ENCODE measurements at places on chromosomes 6 and 20.

DNA sequence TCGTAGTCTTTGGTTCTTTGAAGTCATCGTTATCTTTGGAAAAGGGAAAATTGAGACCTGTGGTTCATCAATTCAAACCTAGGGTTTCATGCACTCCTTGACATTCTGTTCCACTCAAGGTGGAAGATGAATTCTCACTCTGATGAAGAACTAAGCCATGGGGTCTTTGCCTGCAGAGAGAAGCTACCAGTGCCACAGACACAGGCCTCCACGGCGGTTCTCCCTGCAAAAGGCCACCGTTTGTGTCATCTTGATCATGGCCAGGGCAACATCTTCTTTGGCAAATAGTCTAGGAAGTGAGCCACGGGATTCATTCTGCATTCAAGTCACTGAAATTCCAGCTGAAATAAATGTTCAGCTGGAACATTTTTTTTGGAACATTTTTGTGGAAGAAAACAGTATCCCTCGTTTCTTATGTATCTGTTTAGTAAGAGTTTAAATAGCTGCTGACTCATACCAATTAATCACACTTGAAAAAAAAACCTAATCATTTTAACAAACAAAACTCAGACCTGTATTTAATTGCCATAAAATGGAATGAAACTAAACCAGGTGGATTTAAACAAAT lies 206.0 kb upstream of the FOXQ1 start:
- DNase-seq: no peak

DNA sequence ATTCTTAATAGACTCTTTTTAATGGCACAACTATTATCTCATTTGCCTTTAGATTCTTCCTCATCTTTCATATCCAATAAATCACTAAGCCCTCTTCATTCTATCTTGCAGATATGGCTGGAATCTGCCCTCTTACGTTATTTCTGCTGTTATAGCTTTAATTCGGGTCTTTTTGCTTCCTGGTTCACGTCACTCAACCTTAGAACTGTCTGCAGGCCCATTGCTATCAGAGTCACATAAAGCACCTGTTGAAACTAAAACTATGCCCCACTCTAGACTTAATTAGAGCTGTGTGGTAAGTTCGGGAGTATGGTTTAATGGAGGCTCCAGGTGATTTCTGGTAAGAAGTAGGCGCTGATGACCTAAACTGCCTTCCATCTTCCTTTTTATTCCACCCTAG lies 988 bp downstream of the QRSL1 start:
- no peak for DNase-seq

DNA sequence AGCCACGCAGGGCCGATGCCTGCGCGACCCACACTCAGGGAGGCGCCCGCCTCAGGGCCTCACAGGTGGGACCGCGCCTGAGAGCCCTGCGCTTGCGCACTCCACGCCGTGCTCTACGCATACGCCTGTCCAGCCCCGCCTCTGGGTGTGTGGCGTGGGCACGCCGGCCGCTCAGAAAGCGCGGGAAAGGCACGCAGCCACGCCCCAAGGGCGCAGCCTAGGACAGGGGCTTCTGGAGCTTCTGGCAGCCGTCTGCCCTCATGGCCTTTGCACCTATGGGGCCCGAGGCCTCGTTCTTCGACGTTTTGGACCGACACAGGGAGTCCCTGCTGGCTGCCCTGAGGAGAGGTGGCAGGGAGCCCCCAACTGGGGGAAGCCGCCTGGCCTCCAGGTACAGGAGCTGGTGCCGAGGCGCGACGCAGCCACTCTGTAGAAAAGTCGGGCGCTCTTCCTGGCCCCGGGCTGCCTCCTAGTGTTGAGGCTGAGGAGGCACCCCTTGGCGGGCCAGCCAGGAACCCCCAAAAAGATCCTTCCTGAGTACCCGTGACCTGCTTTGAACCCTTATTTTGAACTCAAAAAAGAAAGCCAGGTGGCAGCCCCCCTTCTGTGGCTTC lies at the start of gene SPO11:
SPO11 (plus strand) TSS at position 196 of the 614 bp plus-strand sequence; CDS start at position 261, 65 bp downstream.
- DNase-seq: peak; percentile 14

DNA sequence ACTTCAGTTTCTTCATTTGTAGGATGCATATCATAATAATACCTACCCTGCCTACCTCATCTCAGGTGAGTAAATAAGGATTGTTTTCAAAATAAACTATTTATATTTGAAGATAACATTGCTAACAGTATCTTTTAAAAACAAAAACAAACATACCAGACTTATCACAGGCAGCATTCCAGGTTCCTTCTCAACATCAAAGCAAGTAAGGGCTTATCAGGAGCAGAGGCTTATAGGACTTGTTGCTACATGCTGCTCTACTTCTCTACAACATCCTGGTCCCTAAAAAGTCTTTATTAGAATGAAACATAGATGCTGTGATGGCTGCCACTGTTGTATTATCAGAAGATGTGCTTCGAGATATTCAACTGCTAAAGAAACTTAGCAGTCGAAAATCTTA lies 149.2 kb upstream of the PRDM1 start:
- no peak for DNase-seq

DNA sequence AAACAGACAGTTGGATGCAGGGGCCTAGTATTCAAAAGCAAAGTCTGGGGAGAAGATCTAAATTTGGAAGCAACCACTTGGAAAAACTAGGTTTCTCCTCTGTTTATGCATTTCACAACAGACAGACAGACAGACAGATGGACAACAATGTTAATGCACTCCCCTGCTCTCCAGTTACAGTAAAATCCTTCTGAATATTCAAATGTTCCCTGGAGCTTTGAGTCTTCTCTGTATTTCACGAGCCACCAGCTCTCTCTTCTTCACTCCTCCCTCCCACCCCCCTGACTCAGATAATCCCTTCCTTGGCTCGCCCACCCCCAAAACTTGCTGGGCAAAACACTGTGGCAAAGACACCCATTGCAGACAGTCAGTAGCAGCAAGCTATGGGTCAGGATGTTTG lies 129.3 kb upstream of the TOP1 start:
- DNase-seq: no peak

DNA sequence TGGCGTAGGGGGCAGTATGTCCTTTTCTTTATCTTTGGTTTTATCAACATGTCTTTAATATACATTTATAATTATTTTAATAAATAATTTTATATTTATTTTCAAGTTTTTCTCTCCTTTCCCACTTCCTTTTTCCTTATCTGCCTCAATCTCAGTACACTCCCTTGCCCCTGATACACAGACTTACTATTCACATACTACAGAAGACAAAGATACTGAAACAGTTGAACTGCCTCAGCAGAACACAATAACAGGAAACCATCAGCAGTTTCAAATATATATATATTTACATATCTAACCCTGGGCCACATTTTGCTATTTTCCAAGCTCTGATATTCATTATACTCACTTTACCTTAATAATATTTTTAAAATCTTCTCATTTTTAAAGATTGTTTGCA lies 19.8 kb downstream of the IBTK start:
- DNase-seq: no peak

GRCh38 chr6:134357022-134357487 lies 39.1 kb upstream of the SGK1 start:
- DNase-seq: no peak

GRCh38 chr20:32072168-32072750 lies 20.2 kb downstream of the HCK start:
- DNase-seq: no peak

- DNase-seq: no peak
Measured at GRCh38 chr20:42341654-42342053, 723.5 kb upstream of the CHD6 start.

DNA sequence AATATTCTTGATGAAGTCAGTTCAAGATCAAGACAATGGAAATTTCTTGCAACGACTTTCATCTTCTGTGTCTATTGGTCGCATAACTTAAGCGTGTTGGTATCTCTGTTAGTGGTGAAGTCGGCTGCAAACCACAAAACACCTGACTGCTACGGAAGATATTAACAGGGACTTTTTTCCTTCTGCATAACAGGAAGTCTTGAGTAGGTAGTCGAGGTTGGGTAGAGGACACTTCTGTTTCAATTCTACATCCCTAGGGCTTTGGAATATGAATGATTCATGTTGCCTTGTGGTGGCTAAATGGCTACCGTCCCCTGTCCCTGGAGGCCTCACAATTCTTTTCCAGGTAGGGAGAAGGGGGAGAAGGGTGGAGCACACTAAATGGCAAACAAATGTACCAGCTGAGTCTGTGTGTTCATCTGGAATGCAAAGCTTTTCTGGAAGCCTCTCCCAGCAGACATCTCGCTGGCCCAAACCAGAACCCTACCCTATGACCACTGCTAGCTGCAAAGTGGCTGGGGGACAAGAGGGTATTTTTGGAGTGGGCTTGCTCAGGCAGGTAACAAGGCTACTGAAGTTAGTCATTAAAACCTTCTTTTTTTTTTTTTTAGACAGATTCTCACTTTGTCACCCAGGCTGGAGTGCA lies 34.6 kb upstream of the NKX2-2 start:
- no peak for DNase-seq

DNA sequence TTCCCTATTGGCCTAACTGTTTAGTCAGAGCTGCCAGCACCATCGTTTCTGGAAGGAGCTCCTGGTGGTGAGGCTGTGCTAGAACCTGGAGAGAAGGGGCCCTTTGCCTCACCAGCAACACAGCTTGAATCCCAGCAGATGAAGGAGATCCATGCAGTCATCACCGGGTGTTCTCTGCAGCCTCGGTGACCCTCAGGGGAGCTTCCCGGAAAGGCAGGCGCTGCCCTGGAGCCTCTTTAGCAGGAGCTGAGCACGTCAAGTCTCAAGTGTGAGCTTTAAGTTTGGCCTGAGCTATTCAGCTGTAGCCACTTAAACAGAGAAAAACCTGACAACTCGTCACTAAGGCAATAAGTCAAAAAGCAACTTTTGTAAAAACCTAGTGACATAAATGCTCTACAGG lies 181.2 kb upstream of the FOXQ1 start:
- no peak for DNase-seq

DNA sequence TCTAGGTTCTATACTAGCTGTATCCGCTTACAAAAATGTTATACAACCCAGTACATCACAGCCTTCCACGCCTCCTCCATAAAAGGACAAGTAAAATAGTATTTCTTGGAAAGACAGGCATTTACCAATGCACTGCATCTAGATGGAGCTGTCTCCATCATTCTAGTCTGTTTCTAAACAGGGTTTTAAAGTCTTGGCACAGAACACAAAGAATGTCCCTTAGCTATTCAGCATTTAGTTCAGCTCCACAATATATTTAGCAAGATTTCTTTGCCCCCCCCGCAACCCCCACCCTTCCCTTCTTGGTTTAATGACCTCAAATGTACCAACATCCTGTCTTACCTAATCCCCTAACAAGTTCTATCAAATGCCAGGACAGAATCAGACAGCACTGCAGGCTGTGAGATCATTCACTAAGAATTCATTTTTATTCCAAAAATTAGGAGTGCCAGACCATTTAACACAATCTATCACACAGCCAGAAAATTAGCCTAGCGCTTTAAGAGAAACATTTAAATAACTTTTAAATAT lies 198.6 kb downstream of the BACH2 start:
- DNase-seq: no peak

DNA sequence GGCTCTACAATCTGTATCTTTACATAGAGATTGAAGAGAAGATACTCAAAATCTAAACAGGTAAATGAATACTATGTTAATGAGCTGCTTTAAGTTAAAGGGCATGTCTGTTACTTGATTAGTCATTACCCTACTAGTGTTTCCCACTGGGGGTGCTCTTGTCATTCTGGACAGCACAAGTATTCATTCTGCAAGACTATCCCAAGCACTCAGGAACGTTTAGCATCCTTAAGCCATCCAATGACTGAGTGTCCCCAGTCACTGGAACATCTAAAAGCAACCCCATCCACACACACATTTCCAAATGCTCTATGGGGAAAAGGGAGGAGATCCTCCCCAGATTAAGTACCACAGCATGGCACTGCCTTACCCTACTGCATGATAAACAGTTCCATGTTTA lies 25.7 kb downstream of the EZR start:
- no peak for DNase-seq

DNA sequence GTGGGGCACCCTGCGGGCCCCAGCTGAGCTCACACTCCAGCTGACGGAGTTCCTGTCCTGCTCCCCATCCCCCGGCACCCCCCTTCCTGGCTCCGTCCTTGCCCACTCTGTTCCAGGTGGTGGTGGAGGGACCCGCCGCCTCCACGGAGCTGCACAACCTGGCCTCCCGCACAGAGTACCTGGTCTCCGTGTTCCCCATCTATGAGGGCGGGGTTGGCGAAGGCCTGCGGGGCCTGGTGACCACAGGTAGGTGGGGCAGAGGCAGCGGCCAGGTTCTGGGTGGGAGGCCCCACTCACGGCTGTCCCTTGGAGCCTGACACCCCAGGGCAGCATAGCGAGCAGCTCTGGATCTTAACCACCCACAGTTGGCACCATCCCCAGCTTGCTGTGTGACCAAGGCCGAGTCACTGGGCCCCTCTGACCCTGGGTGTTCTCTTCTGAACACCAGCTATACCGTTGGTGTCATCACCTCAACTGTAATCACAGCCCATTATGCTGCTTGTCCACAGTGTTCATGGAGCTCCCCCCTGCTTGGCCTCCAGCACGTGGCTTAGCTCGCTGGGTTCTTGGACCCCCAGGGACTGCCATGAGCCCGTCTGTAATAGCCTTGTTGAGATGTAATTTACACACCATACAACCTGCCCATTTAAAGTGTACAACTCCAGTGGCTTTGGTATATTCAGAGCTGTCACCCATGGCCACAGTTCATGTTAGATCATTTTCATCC lies 17.4 kb downstream of the COL20A1 start:
- DNase-seq: no peak

DNA sequence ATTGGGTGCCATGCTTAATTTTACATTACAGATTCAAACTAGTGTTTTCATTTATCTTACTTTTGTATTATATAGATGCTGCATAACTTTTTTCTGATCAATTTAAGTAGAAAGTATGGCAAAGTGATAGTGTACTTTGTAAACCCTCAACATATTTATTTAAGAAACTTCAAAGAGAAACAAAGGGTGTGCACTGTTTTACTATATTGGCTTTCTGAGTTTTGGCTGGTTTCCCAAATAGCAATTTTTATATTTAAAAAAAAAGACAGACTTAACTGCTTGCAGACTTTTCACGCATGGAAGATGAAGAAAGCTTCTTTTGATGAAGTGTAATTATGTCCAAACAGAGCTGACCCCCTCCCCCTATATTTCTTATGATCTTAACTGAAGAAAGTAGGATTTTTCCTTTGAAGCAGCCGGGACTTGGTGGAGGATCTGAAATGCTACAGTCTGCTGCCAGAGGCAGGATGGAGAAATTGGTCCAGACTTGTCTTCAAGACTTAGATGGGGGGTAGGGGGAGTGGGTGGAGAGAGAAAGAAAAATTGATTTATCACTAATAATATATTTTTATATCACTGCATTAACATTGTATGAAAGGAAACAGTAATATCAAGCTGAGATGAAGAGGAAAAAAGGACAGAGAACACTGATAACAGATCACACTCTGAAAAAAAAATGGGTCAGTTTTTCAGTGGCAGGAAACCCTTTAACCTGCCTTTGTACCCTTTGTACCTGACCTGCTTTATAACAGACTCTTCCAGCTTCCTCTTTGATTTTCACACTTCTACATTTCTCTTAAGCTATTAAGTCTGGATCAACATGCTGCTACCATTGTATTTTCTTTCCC lies 56.0 kb upstream of the SUPT3H start:
- no peak for DNase-seq

GRCh38 chr20:35729283-35729807 lies 12.7 kb downstream of the RBM39 start:
- no peak for DNase-seq

- no peak for DNase-seq
Measured at GRCh38 chr6:152399399-152399798, 237.8 kb downstream of the SYNE1 start.

- DNase-seq: no peak
Measured at GRCh38 chr6:106046116-106046853, 39.9 kb upstream of the PRDM1 start.
